ENCODE measurements at places on chromosomes 1 and 21. TPM values are rescaled to one million over a fixed set of nuclear protein-coding genes. Genes with fewer than 3 reads are reported as not detected.

ADCY10 gene
- 0.94 TPM for total RNA-seq

CLDN14 gene
- not detected for total RNA-seq

RGS13 gene
- not detected for total RNA-seq

KCNQ4 gene
- 0.63 TPM for total RNA-seq

ACTN2 gene
- not detected for total RNA-seq

TPRG1L gene
- total RNA-seq: 49.5 TPM

MEX3A gene
- total RNA-seq: 19.8 TPM

HAO2 gene
- not detected for total RNA-seq

TSPEAR gene
- not detected for total RNA-seq

NSUN4 gene
- total RNA-seq: 24.5 TPM

INTS3 gene
- 62.7 TPM for total RNA-seq

LCK gene
- total RNA-seq: not detected

- DNase-seq: no peak
Observed at GRCh38 chr1:14759042-14759818, 160.7 kb downstream of the KAZN start.

- DNase-seq: no peak
Observed at GRCh38 chr1:60563777-60564535, 490.4 kb upstream of the C1orf87 start.

GRCh38 chr1:204520834-204521709 is 4.9 kb downstream of the MDM4 start:
- DNase-seq: no peak

DNA sequence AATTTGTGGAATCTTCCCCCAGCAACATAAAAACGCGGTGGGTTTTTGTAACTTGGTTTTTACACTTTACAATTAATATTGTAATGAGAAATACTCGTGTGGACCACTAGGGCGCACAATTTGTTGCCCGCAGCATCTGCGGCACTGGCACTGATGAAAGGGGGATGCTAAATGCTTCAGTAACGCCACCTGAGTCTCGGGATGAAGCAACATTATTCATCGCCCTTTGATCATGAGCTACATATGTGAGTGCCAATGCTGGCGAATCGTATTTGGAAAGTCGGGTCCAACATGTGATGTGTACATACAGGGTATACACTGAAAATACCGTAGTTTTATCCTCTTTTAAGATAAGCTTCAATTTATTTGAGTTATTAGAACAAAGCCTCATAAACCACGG is 34.2 kb upstream of the COX20 start:
- DNase-seq: no peak

DNA sequence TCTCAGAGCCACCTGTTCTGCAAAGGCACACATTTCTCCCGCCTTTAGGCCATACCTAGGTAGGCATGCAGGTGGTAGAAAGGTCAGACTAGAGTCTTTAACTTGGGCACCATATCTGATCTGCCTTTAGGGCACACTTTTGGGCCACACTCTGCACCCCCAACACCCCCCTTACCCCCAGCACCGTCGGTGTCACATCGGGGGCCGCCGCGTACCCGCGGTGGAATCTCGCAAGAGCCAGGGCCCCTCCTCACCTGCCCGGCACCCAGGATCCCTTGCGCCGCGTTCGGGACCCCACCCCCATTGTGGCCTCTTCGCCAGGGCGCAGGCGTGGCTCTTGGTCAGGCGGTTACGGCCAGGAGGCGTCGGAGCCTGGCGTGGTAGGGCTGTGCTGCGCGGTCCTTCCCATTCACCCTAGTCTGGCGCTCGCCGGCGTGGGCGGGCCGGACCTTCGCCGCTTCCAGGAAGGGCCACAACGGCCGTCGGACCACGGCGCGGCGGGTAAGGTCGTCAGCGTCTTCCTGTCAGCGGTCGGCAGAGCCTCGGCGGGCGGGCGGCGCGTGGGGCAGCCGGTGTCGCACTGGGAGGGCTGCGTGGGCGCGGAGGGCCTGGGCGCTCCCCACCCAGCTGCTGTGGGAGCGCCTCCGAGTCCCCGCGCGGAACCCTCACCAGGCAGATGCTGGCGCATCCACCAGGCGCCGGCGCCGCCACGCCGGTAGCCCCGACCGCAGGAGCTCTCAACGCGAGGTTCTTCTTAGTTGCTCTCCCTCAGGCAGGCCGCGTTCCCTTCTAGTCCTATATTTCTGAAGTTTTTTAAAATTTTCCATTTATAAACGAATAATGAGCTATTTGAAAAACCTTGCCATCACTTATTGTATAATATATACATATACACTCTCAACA is at the start of gene DNAH14:
TSS of gene DNAH14 (plus strand) at position 341 of the 903 bp plus-strand sequence. CDS start 23,028 bp downstream, outside the sequence.
- DNase-seq: peak; percentile 91

DNA sequence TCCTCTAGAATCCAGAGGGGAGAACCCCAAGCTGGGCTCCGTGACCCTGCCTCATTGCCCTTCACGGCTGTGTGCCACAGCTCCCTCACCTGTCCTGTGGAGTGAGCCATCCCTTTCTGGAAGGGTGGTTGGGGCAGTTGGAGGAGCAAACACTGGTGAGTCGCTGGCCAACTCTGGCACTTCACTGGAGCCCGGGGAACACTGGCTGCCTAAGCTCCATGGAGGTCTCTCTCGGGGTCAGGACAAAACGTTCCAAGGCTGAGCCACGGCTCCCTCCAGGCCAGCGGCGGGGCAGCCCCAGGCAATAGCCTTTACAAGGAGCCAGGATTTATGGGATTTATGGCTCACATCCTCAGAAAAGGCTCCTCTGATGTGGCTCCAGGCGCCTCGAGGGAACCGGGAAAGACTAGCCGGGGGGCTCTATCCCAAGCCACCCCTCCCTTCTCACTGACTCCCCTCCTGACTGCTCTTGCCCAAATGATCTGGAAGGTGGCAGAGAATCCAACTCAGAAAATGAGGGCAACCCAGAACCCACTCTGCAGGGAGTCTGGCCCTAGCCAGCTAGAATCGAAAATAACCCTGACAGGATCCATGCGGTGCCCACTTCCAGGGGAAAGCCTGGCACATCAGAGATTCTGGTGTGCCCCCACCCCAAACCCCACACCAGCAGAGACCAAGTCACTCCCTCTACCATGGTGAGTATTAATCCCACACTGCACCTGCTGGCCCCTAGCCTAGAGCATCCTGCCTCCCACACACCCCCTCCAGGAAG is 75.2 kb downstream of the GLIS1 start:
- no peak for DNase-seq

- peak; percentile 70 for DNase-seq
Observed at GRCh38 chr1:229377429-229377828, 34.6 kb upstream of the CCSAP start.

GRCh38 chr1:68745451-68745850 is 248.6 kb upstream of the DEPDC1 start:
- no peak for DNase-seq

GRCh38 chr1:54287801-54288211 is 87.8 kb downstream of the MRPL37 start:
- no peak for DNase-seq

GRCh38 chr1:192654591-192655251 is 18.8 kb downstream of the RGS13 start:
- DNase-seq: no peak

DNA sequence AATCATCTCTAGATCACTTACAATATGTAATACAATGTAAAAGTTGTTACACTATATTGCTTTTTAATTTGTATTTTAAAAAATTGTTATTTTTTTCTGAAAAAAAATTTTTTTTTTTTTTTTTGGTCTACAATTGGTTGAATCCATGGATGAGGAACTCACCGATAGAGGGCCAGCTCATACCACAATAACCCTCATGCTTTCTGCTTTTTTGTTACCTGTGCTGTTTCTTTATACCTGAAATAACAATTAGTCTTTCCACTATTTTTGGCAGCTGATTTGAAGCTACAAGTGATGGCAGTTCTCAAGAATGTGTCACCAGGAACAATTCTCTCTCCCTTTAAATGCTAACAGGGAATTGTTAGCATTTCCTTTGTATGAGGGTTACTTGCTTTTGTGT is 12.0 kb downstream of the SMG7 start:
- no peak for DNase-seq

DNA sequence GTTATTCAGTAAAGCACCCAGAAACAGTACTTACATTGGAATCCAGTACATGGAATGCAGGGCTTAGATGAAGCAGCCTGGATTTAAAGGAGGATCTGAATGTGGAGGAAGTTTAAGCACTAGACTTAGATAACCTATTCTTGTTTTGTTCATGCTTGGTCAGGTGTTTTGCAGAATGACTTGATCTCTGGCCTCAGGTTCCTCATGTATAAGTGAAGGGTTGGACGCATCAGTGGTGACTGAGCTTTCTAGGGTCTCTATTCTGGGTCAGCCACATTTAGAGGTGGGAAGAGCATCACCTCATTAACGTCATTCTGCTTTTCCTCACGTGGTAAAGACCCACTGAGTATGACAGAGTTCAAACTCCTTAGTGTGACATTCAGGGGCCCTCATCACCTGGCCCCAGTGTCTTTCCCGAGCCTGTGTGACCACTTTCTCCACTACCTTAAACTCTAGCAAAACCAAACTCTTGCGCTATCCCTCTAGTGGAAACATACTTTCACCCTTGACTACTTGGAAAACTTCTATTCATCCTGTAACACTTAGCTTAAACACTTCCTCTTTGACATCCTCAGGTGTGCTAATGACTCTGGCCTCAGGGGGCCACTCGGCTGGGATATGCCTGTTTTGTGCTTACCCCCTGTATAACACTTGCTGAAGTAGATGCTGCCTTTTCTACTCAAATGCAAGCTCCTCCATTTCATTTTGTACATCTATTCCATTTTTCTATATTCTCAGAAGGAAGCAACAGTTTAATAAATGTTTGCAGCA is 871 bp upstream of the ERICH3 start:
- no peak for DNase-seq

GRCh38 chr1:35539824-35540261 is 17.4 kb downstream of the KIAA0319L start:
- no peak for DNase-seq

GRCh38 chr1:36088265-36088576 is 471 bp upstream of the ADPRS start:
- DNase-seq: no peak

- DNase-seq: no peak
Observed at GRCh38 chr1:162230096-162230495, 146.6 kb downstream of the SPATA46 start.

DNA sequence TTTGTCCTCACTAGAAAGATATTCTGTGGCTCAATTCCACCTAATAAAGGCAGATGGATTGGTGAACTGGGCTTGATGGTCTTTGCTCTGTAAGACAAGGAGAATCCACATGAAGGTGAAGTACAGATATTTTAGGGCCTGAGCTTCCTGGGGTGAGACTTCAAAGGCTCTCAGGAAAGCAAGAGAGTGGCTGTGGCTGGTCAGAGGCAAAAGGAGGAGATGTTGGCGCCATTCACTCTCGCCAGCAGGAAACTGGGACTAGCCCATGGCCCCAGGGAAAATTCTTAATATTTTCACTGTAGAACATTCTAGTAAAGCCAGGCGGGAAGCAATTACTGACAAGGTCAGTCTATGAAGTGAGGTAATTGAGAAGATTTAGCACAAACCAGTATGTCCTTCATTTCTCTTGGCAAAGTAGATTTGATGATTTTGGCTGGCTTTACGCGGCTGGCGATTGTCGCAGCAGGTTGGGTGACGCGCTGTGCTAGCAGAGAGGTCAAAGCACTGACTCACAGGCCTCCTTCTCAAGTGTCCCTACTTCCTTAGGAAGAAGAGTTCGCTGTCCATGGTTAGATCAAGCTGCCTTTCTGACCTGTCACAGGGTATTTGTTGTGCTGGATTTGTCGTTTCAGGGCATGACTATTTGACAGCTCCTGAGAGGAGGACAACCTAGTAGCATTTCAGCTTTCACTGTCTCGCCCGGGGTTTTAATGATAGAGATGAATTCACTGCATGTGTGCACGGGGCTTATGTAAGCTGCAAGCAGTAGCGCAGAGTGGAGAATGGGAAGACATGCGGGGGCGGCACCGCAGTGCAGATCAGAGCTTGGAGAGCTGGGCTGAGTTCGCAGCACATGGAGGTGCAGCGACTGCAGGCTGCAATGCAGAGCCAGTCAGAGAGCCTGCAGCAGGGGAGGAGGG is 32.7 kb downstream of the XCL1 start:
- DNase-seq: no peak

GRCh38 chr1:214494706-214495105 is 56.7 kb downstream of the PTPN14 start:
- no peak for DNase-seq

- no peak for DNase-seq
Observed at GRCh38 chr1:42186152-42186551, 21.6 kb upstream of the GUCA2A start.

DNA sequence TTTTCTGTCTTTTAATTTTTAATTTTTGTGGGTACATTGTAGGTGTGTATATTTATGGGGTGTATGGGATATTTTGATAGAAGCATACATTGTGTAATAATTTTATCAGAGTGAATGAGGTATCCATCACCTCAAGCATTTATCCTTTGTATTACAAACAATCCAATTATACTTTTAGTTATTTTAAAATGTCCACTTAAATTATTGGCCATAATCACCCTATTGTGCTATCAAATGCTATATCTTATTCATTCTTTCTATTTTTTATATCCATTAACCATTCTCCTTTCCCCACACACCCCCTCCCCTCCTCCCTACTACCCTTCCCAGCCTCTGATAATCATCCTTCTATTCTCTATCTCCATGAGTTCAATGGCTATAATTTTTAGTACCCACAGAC is 70.2 kb upstream of the TSHB start:
- no peak for DNase-seq

- DNase-seq: no peak
Observed at GRCh38 chr1:8201331-8201861, 116.5 kb upstream of the SLC45A1 start.

- DNase-seq: no peak
Observed at GRCh38 chr1:41381692-41382479, 20.7 kb downstream of the FOXO6 start.

DNA sequence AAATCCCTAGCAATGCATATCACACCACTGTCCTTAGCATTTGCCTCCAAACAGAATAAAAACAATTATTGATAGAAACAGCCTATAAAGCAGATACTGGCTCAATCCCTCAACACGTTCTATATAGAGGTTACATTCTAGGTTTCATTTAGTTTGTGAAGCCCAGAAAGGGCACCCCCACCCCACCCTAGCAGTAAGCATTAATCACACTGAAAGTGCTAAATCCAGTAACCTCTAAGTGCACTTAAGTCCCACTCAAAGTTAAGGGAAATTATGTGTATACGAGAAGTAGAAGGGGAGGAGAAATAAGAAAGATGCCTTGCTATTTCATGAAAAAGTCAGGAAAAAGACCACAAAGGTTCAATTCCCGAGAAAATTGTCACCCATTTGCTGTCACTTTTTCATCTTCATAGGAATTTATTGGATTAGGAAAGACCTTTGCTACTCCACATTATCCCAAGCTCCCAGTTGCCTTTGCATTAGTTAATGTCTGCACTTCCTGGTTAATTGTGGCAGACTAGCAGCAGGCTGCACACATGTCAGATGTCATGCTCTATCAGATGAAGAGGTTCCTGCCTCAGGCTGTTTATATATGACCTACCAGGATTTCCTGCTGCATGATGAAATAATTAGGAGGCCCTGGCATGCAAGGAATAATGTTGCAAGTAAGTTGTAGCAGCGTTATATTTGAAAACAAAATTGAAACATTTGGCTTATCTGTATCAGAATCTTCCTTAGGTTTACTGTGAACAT is 54.5 kb upstream of the LHX8 start:
- DNase-seq: no peak

GRCh38 chr1:31583995-31584868 is 7.9 kb downstream of the TINAGL1 start:
- peak; percentile 91 for DNase-seq
